ENCODE measurements at places on chromosomes 12 and 14.

DNA sequence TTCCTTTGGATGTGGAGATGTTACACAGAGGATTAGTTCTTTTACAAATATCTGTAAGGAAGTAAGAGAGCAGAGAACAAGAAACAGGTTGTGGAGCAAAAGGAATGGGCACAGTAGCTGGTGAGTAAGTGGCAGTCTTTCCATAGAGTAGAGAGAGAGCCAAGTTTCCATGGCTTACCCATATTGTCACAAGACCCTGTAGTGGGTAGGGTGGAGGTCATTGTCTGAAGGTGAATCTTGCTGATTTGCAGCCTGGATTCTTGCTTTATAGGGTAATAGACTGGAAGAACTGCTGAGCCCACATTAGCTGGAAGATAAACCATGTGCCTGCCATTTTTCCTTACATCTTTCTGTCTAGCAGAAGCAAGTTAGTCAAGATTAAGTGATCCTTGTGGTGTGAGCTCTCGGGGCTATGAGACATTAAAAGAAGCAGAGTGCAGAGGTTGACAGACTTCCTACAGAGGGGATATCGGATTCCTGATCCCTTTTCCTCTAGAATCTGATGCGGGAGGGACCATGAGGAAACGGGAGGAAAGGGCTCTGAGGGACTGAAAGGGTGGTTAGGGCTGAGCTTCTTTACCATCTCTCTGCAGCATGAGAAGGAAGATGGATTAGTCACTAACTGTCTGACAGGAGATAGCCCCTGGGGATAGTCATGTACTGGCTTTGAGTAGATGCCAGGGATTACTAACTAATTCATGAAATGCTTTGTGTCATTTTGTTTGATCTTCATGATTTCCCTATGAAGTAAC lies 44.0 kb upstream of the LRTM2 start:
- peak; percentile 39 for DNase-seq

DNA sequence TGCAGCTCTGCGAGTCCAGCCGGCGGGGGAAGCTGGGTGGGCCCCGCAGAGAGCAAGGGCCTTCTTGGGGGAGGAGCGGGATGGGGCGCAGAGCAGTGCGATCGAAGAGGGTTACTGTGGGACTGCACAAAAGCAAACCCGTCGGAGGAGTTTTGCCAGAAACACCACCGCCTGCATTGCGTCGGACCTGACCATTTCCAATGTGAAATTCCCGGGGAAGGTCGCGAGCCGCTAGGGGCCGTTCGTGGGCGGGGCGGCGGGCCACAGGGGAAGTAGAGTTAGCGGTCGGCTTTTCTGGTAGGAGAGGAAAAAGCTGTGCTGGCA lies 333 bp upstream of the KCNA1 start:
- no peak for DNase-seq

DNA sequence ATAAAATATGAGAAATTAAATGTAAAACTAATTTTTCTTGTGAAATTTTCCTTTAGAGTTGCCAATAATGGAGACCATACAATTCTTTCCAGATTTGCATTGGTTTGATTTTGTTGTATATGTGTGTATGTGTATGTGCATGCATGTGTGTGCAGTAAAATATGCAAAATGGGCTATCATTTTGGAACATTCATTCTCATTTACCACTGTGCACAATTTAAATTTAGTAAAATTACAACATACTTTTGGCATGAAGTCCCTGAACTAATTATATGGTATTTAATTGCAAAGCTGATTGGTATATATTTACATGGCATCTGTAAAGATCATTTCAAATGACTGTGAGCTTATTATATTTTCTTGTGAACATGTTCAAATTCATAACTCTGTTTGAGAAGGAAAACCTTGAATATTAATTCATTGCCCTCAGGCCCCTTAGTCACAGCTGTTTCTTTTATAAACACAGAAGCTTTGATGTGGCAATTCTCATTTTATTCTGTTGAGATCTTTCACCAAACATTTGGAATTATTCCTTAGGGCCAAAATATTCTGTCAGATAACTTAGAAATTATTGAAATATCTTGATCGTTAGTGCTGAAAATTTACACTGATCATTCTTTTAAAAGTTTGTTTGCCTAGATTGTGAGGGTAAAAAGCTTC lies 17.6 kb downstream of the KERA start:
- DNase-seq, result no peak

- DNase-seq, result no peak
Observed at GRCh38 chr14:35405304-35405996, 901 bp upstream of the NFKBIA start.

DNA sequence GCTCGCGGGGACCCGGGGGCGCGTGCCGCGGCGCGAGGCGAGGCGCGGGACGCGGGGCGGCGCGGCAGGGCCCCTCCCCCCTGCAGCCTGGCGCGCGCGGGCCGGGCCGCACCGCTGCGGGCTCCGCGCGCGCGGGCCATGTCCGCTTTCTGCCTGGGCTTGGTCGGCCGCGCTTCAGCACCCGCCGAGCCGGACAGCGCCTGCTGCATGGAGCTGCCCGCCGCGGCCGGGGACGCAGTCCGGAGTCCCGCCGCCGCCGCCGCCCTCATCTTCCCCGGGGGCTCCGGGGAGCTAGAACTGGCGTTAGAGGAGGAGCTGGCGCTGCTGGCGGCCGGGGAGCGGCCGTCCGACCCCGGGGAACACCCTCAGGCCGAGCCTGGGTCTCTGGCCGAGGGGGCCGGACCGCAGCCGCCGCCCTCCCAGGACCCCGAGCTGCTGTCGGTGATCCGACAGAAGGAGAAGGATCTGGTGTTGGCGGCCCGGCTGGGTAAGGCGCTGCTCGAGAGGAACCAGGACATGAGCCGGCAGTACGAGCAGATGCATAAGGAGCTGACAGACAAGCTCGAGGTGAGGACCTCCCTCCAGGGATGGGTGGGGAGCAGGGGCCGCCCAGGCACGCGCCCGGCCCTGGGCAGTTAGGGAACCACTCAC lies 820 bp downstream of the BICDL1 start:
- DNase-seq, result peak; percentile 80

GRCh38 chr12:114341635-114342034 lies 64.3 kb downstream of the TBX5 start:
- DNase-seq, result no peak

GRCh38 chr12:106094304-106094703 lies 44.5 kb downstream of the NUAK1 start:
- DNase-seq, result no peak

GRCh38 chr12:120853188-120853587 lies 51.0 kb downstream of the SPPL3 start:
- DNase-seq, result no peak

GRCh38 chr12:49094160-49094974 lies at the start of gene DHH:
DHH (minus strand) TSS chr12:49094801; CDS start chr12:49094512, 289 bp downstream.
- DNase-seq, result peak; percentile 43

- no peak for DNase-seq
Observed at GRCh38 chr14:89364316-89364715, 52.7 kb downstream of the FOXN3 start.

GRCh38 chr14:50001999-50002925 lies 109.4 kb downstream of the ARF6 start:
- no peak for DNase-seq

- no peak for DNase-seq
Observed at GRCh38 chr12:132428936-132429601, 60.9 kb upstream of the FBRSL1 start.

GRCh38 chr14:55749201-55749812 lies 169.3 kb downstream of the KTN1 start:
- no peak for DNase-seq

DNA sequence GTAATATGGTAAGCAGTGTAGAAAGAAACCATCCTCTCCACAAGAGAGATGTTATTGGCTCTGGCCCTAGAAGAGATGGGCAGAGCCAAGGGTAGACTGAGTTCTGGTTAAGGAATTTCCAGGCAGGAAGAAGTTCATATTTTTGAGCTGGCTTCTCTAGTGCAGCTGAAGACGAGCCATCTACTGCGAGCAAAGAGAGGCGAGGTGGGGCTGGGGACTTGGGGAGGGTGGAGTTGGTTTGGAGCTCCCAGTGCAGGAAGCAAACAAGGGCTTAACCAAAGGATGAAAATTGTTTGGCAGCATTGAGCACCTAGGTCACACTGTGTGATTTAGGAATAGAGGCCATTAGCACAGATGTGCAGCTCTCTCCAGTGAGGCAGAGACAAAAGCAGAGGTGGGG lies 239.6 kb downstream of the ZFP36L1 start:
- no peak for DNase-seq

GRCh38 chr12:49762468-49762847 lies 21.1 kb downstream of the TMBIM6 start:
- no peak for DNase-seq

GRCh38 chr14:79453276-79453675 lies 758.0 kb downstream of the DIO2 start:
- no peak for DNase-seq

DNA sequence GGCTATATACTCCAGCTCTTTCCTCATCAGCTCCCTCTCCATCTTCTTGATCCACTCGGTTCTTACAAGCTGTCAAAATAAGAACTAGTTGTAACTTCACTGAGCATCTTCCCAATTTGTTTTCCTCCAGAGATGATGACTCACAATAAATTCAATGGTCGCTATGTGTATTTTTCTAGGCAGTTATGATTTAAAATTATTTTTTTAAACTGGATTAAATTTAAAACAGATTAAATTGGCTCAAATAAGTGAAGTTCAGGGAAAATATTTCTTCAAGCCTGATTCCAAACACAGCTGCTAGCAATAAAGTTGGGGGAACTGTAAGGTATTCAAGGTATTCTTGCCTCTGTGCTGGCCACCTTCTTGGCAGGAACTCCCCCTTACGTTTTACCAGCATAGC lies 717.7 kb upstream of the USP15 start:
- DNase-seq, result no peak

GRCh38 chr12:614411-614970 lies 48.8 kb downstream of the NINJ2 start:
- DNase-seq, result no peak

DNA sequence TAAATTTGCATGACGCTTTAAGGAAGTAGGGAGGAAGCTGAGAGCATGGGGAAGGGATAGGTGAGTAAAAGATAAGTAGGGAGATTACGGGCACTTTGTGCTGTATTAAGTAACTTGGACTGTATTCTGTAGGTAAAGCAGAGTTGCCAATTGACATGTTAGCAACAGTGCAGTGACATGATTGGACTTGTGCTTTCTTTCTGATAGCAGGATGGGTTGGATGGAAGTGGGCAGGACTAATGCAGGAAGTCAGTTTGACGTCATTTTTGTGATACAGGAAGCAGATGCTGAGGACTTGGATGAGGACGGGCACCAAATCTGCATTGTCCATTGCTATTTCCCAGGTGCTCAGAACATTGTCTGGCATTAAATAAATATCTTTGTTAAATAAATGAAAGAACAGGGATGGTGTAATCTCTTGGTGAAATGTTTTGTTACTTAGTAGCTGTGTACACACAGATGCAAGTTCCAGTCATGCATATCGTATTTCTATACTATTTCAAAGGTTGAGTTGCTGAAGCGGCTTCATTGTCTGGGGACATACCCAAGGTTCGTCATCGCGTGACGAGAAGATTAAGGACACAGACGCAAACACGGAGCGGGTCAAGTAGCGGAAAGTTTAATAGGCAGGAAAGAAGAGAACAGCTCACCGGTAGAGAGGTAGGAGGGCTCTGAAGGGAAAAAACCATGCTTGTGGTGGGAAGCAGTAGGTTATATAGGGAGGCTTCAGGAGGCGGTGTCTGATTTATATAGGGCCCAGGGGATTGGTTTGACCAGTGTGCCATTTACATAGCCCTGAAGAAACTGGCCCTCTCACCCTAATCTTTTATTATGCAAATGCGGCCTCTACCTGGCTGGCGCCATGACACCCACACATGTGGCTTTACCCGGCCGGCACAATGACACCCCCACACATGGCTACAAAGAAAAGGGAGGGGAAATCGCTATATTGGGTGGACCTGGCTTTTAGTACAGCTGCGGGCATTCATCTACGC lies 30.7 kb downstream of the GUCY2C start:
- no peak for DNase-seq
